ENCODE measurements at places on chromosomes 16 and 17.

DNA sequence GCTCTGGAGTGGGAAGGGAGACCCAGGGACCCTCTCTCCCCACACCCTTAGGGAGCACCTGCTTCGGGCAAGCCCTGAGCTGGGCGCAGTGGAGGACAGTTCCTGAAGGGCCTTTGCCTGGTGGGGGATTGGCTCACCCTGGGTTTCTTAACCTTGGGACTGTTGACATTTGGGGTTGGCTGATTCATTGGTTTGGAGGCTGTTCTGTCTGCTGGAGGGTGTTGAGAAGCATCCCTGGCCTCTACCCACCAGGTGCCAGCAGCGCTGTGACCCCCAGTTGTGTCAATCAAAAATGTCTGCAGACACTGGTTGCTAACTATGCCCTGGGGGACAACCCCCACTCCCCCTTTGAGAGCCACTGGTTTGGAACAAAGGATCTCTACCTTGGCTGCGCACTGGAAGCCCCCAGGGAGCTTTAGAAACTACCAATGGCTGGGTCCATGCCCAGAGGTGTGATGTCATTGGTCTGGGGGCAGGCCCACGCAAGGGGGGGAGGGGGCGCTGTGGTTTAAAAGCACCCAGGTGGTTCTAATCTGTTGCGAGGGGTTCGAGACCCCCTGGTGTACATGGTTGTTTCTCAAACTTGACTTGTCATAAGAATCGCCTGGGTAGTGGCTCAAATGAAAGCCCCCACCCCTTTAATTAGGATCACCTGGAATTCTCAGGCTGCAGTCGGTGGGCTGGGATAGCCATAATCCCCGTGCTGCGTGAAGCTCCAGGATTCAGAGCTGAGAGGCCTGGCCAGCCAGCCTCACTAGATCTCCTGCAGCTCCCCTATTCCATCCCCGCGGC, 151.9 kb upstream of the GSE1 start:
- DNase-seq = no peak

- DNase-seq = no peak
Observed at GRCh38 chr17:9018726-9019125, 2.6 kb upstream of the NTN1 start.

- no peak for DNase-seq
Observed at GRCh38 chr17:40509626-40510327, 8.4 kb upstream of the TNS4 start.

GRCh38 chr16:75733305-75734211, 7.3 kb upstream of the CPHXL start:
- DNase-seq = no peak

GRCh38 chr16:11313493-11314308, 31.6 kb upstream of the RMI2 start:
- no peak for DNase-seq

- DNase-seq = no peak
Observed at GRCh38 chr17:70028397-70028796, 46.6 kb upstream of the KCNJ16 start.

DNA sequence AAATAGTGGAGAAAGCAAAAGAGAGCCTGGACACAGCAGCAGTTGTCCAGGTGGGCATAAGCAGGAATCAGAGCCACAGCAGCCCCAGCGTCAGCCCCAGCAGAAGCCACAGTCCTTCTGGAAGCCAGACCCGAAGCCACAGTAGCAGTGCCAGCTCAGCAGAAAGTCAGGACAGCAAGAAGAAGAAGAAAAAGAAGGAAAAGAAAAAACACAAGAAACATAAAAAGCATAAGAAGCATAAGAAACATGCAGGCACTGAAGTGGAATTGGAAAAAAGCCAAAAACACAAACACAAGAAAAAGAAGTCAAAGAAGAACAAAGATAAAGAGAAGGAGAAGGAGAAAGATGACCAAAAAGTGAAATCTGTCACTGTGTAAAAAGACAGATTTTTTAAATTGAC, 32.7 kb downstream of the RBBP6 start:
- DNase-seq = no peak

DNA sequence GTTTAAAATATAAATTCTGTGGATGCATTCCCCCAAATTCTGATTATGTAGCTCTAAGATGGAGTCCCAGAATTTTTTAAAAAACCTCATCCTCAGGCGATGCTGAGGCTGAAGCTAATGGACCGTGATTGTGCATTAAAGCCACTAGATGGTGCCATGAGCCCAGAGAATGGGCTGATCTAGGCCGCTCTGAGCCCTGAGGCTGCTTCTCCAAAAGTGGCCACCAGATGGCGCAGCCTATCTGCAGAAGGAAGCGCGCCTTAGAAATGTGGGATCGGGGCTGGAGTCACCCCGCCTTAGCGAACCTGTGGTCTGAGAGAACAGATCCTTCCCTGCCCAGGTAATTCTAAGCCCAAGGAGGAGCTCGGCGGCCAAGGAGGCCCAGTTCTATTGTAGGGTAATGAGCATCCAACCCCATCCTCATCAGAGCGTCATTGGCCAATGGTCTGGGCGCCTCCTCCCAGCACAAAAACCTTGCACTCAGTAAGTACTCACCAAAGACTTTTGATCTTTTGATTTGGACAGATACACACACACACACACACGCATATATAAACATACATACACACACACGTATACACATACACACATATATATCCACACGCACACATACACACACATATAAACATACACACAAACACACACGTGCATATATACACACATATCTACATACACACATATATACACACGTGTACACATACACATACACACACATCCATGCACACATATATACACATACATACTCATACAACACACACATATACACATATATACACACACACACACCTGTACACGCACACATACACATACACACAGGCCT, 13.7 kb upstream of the MMP2 start:
- DNase-seq = peak; percentile 52

- no peak for DNase-seq
Observed at GRCh38 chr17:51279183-51279582, 18.8 kb downstream of the UTP18 start.

DNA sequence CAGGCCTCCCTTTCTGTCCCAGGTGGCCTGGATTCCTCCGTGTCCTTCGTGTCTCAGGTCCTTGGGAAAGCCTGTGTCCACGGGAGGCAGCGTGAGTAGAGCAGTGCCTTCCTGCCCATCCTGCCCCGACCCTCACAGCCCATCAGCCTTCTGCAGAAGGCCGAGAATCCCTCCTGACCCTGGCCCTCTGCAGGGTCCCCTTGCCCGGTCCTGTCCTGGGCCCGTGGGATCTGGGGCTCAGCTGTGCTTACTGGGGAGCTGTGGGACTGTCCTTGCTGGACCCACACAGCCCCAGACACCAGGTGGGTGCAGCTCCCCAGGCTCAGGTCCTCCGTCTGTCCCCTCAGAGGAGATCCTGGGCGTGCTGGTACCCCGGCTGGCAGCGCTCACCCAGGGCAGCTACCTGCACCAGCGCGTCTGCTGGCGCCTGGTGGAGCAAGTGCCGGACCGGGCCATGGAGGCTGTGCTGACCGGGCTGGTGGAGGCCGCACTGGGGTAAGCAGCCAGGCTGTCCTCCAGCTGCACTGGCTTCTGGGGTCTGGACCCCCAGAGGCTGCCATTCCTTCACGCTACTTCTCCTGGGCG, 3.9 kb downstream of the TELO2 start:
- no peak for DNase-seq

GRCh38 chr17:68418876-68419275, 38.4 kb downstream of the WIPI1 start:
- DNase-seq = no peak

DNA sequence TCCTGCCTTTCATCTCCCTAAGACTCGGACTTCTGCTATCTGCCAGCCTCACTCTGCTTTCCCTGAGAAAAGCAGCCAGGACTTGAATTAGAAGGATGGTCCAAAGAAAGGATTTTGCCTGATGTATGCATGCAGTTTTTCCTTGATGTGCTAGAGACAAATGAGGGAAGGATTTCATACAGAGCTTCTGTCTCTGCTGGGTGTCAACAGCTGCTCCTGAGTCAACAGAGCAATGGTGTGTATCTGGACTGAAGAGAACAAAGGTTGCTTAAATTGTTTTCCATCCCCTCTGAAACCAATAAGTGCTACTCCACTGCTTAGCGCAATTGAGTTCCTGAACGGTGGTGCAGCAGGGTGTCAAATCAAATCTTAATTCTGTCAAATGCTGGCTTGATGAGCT, 680.6 kb upstream of the C16orf82 start:
- DNase-seq = peak; percentile 60

DNA sequence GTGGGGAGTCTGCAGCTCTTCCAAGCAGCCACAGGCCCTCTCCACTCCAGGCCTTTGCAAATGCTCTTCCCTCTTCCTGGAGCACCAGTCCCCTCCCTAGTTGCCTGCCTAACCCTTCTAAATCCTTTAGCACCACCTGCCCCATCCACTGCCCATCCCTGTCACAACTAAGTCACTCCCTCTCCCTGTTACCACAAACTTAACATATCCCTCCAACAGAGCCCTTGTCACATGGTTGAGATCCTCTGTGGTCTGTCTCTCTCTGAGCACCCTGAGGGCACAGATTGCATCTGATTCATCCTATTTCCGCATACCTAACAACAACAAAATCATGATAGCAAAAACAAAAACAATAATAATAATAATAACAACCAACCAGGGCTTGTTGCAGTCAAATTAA, 11.0 kb upstream of the BEAN1 start:
- no peak for DNase-seq
